ENCODE measurements at places on chromosomes 2 and 18.

DNA sequence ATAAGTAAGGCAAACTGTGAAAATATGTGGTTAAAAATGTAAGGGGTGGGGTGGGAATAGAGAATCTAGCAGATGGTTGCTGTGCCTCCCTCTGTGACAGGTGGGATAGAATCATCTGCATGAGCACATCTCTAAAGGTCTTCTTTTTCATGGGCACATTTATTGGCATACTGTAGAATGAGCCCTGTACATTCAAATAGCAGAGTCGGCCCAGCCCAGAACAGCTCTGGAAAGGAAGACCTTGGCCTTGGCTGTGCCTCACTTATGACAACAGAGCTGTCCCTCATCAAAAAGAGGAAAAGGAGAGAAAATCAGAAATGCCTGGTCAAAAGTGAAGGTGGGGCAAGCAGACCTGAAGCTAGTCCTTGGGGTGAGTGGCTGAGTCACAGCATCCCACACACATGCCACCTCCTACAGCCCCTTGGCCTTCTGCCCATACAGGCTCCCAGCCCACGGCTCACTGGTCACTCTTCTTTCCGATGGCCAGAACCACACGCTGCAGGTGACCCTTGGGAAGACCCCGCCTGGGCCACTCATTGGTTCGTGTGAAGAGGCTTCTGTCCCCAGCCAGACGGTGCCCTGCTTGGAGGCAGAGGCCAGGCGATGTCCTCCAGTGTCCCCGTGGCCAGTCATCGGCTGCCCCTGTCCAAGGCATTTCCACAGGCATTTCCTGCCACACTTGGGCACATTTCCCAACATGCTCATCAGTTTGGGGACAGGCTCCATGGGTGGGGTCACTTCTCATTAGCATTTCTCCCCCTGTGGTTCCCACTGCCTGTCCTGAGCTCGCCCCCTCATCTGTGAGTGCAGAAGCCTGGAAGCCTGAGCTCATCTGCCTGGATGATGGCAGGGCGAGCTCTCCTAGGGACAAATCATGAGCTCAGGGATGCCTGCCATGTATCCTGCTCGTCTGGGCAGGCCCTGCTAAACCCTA lies 113.6 kb downstream of the MCFD2 start:
- no peak for DNase-seq

- no peak for DNase-seq
These were observed 74.1 kb downstream of the VRK2 start for GRCh38 chr2:58120626-58121229.

GRCh38 chr2:186531257-186531775 lies 45.3 kb downstream of the ZC3H15 start:
- DNase-seq, result no peak

- DNase-seq, result peak; percentile 65
These were observed 123.6 kb downstream of the EIPR1 start for GRCh38 chr2:3253913-3254441.

GRCh38 chr18:8221452-8221851 lies 387.8 kb upstream of the RAB12 start:
- DNase-seq, result no peak

GRCh38 chr2:206783718-206784117 lies 18.3 kb downstream of the FASTKD2 start:
- no peak for DNase-seq

- no peak for DNase-seq
These were observed 20.7 kb downstream of the CCDC150 start for GRCh38 chr2:196660244-196660643.

DNA sequence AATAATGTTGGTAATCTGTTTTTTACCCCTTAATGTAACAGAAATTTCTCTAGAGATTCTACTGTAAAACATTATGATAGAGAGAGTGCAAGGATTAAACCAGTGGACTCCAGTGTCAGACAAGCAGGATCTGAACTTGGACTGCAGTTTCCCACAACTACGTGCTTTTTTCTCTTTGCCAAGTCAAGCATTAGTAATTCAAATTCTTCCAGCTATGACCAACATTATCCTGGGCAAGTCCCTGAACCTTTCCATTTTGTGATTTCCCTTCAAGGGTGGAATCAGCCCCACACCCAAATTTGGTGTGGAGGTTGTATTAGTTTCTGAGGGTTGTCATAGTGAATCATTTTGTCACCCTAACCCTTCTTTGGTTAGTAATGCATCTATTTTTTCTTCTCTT lies 482.0 kb downstream of the ZNF516 start:
- DNase-seq, result no peak

All from GM13976 (cell line).